ENCODE measurements at places on chromosomes 2 and 18.

DNA sequence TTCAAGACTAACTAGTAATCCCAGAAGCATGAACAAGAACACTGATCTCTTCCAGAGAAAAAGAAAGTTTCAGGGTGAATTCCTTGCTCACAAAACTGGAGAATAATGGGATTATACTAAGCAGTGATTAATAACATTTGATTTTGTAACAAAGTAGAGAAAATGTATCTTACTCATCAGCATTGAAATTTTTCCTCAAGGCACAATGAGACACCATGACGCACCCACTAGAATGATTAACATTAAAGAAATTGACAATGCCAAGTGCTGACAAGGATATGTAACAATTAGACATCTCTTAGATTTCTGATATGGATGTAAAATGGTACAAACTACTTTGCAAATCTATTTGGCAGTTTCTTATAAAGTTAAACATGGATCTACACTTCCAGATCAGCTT, 101.1 kb upstream of the EPHA4 start:
- DNase-seq, result no peak

DNA sequence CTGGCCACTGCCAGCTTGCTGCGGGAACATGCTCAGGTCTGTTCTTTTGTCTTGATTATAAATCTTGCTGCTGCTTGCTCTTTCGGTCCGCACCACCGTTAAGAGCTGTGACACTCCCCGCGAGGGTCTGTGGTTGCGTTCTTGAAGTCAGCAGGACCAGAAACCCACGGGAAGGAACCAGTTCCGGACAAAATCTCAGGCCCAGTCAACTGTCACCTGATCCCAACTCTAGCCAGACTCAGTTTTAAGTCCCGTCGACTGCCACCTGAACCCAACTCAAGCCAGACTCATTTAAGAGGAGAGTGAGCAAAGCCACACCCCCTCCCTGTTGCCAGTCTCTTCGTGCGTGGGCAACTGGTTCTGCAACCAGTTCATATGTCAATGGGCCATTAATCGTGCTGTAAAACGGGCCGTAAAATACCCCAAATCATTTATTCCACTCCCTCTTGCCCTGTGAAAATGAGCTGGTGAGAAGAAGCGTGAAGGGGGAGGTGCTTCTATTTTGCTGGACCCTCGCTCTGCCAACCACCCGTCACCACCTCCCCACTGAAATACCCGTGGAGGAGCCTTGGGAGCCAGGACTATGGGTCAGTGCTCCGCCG, 224.3 kb downstream of the NDUFA10 start:
- DNase-seq, result no peak

DNA sequence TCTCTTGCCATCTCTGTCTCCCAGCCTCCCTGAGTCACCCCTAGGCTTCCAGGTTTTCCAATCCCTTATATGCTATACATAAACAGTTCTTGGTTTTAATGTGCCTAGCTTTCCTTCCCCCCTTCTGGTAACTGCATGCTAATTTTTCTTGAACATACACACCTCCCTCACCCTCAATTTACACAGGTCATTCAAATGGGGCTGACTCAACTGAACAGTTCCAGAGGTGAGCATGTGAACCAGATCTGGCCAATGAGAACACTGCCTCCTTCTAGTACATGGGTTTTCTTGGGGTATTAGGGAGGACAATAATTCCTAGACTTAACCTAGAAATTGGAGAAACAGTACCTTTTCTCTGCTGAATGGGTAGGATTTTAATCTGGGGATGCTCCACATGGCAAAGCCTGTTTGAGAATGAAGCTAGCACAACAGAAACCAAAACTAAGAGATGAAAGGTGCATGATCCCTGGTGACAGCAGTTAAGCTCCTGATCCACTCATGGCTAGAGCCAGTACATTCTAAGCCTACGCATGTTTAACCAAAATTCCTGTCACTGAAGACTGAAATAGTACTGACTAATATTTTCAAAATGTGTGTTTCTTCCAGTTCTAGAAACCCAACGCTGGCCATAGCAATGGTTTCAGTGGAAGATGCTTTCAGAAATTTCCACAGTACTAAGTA, 11.8 kb downstream of the SLC25A12 start:
- DNase-seq, result no peak

GRCh38 chr2:234339011-234339410, 157.9 kb downstream of the ARL4C start:
- no peak for DNase-seq

- peak; percentile 9 for DNase-seq
These were observed 112.8 kb downstream of the CELF4 start for GRCh38 chr18:37452682-37453385.

DNA sequence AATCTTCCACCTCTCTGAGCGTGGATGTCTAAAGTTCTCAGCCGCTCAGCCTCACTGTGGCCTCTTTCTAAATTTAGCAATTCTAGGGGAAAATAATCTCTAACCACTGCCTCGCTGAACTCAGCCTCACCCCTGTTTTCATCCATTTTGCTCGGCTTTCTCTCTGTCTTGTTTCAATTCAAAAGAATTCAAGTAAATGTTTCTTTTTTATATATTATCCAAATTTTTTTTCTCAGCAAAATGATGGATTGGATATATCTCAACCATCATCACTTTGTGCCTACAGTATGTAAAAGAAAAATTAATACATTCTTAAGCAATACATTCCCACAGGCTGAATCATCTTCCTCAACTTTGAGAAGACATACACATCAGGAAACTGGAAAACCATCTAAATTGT, 24.0 kb upstream of the GALNT5 start:
- no peak for DNase-seq

DNA sequence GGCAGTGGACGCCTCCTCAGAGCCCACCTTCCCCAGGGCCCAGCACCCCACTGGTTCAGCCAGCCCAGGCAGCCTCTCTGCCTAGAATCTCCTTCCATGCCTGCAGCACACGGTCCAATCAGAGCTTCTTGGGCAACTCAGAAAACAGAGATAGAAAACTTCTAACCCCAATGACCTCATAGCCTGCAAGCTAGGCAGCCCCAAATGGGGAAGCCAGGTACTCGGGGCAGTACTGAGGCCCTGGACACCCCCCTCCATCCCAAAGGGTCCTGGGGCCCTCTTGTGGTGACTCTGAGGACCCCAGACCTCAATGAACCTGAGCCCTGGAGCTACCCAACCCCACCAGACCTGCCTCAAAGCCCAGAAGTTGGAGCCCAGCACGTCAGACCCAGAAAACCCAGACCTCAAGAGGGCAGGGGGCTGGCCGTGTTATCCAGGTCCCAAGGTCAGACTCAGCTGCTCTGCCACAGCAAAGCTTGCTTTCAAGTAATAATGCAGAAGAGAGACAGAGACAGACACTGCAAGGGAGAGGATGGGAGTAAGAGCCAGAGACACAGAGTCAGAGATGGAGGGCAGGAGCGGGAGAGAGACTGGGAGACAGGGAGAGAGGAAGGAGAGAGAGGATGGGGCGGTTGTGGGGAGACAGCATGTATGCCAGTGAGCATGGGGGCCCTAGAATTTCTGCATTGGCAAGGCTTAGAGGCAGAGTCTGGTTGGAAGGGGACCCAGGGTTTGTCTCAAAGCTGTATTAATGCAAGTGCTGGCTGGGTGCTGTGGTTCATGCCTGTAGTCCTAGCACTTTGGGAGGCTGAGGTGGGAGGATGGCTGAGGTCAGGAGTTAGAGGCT, 28.2 kb downstream of the SERTAD2 start:
- no peak for DNase-seq

GRCh38 chr2:50614056-50614455, 417.9 kb downstream of the NRXN1 start:
- DNase-seq, result no peak

DNA sequence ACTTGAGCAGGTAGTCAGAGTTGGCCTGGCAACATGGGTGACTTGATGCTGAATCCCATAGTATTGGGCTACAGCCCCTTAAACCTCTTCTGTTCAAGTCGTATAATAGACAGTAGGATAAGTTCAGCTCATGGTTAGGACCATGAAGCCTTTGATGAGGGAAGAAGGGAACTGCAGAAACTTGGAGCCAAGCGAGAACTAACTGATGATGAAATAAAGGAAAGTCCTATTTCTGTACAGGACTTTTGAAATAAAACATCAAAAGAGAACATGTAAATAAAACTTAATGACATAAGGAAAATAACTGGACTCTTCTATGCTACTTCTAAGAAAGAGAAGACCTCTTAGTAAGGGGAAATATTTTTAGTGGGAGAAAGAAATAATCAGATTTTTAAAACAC, 51.2 kb upstream of the UGP2 start:
- no peak for DNase-seq

GRCh38 chr18:51164342-51164741, 33.1 kb downstream of the MEX3C start:
- DNase-seq, result no peak

DNA sequence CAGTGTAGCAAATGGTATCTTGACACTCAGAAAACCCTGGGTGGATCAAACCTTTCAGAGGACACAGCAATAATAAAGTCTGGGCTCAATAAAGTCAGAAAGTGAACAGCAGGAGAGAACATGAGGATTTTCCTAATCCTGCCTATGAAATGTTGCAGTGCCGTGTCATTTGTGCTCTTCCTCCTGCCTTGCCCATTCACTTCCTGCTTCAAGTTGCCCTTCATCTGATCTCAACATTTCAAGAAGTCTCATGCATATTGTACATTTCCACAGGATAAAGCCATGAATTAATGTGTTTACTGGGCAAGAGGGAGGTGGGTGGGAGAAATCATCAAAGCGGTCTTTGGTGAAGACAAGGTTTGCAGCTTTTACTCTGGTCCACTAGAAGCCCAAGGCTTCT, 51.1 kb upstream of the STPG4 start:
- DNase-seq, result no peak

GRCh38 chr2:51291762-51292551, 260.0 kb upstream of the NRXN1 start:
- no peak for DNase-seq

GRCh38 chr2:197613509-197613987, 61.8 kb downstream of the RFTN2 start:
- DNase-seq, result no peak

DNA sequence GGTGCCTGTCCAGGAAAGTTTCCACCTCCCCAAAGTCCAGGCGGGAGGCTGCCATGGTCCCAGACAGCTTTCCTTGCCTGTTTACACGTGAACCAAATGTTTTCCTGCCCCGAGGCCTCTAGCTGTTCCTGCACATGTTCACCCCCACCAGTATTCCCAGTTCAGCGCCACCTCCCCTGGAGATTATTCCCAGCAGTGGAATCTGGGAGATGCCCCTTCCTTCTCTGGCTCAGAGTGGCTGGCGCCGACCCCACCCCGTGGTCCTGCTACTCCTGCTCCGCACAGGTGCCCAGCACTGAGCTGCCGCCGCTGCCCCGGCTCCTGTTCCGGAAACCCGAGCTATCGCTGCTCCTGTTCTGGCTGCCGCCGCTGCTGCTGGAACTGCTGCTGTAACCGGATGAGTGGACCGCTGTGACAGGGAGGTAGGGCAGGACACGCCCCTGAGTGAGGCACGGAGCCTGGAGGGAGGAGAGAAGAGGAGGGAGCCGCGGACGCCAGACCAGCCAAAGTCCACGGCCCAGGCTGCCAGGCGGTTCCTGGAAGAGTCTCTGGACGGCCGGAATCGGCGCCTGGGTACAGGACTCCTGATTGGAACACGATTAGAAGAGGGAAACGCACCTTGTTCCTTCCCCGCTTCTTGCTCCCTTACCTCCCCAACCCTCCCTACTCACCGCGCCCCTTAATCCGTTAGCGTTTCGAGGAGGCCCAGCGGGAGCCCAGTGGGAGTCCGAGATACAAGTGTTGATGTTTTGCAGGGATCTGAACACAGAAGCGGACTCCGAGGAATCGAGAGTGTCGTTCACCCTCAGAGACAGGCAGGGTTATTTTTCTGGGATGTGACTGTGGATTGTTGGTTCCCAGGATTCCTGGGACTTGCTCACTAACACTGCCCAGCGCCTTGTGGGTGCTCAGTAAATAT, at the start of gene PDE11A:
Gene PDE11A, minus strand, starts transcription at position 395 of the 919 bp plus-strand sequence. Its CDS starts 340 bp downstream, at position 55.
- peak; percentile 90 for DNase-seq

GRCh38 chr2:166764216-166764615, 124.1 kb upstream of the XIRP2 start:
- no peak for DNase-seq

GRCh38 chr2:212540341-212540740, 1.7 kb upstream of the ERBB4 start:
- no peak for DNase-seq

- DNase-seq, result no peak
These were observed 51.1 kb downstream of the RTN4 start for GRCh38 chr2:54999182-54999581.

DNA sequence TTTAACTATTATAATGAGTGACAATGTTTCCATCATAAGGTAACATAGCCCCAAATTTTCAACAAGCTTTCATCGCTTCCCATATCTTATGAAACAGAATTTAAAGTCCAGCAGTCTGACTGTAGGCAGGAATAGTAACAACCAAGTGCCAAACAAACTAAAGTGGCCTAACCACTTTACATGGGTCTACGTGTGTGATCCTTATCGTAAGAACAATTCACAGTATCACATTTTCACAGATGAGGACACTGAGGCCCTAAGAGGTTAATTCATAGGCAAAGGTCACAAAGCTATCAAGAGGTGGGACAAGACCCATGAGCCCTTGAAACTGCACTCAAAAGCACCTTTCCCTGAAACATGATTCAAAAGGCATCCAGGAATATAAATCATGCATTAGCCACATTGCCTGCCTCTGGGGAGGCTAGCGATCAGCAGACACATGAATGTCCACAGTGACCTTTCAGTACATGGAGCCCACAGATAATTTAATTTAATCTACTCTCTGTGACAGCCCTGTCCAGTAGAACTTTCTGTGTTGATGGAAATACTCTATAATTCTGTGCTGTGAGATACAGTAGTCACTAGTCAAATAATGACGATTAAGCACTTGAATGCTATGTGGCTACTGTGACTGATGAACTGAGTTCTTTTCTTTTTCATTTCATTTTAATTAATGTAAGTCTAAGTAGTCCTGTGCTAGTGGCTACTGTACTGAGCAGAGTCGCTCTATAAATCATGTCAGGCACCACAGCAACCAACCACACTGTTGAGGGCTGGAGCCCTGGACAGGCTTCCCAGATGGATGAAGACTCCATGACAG, 30.3 kb downstream of the KIDINS220 start:
- no peak for DNase-seq

GRCh38 chr18:22999212-22999611, 66.1 kb downstream of the RBBP8 start:
- DNase-seq, result no peak

- DNase-seq, result no peak
These were observed 14.9 kb downstream of the HJURP start for GRCh38 chr2:233839447-233839820.

GRCh38 chr18:36608107-36608506, 220.7 kb downstream of the TPGS2 start:
- DNase-seq, result peak; percentile 63

GRCh38 chr2:132671151-132671835, 1.3 kb upstream of the LYPD1 start:
- peak; percentile 45 for DNase-seq

- no peak for DNase-seq
These were observed 245.9 kb upstream of the HS6ST1 start for GRCh38 chr2:128564551-128564950.

- DNase-seq, result peak; percentile 18
These were observed 14.1 kb downstream of the EMX1 start for GRCh38 chr2:72931280-72931910.

- DNase-seq, result no peak
These were observed 40.7 kb downstream of the TMEM163 start for GRCh38 chr2:134677856-134678756.

GRCh38 chr2:183031911-183032794, 6.1 kb downstream of the NCKAP1 start:
- no peak for DNase-seq

GRCh38 chr2:146572598-146572997, 1272.2 kb upstream of the ACVR2A start:
- no peak for DNase-seq

- DNase-seq, result no peak
These were observed 46.2 kb upstream of the CCDC141 start for GRCh38 chr2:179096090-179096489.
